ENCODE measurements at places on chromosomes 13 and 19.

DNA sequence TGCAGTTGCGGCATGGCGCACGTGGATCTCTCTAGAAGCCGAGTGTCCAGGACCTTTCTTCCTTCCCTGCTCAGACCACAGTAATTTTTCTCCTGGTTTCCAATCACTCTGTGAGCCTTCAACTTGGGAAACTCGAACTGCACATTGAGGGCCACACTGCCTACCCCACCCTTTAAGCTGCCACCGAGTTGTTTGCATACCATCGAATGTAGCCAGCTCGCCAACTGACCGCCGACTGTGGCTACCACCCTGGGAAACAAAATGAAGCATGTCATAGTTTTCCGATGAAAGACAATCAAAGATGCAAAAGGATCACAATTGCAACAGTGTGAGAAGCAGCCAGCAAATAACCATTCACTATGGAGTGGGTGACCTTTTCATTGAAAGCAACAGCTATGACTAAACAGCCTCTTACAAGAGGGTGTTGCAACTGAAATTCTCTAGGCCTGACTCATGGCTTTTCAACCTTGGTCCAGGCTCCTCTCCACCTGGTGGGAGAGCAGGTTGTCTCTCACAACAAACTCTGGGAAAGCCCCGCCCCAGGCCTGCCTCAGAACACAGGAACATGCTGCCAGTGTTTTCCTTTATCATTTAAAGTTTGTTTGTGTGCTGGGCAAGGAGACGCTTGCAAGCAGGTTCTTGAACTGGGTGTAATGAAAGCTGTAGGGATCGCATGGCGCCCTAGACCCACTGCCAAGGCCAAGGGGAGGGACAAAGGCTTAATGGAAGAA is 141.7 kb upstream of the SERP2 start:
- no peak for DNase-seq

DNA sequence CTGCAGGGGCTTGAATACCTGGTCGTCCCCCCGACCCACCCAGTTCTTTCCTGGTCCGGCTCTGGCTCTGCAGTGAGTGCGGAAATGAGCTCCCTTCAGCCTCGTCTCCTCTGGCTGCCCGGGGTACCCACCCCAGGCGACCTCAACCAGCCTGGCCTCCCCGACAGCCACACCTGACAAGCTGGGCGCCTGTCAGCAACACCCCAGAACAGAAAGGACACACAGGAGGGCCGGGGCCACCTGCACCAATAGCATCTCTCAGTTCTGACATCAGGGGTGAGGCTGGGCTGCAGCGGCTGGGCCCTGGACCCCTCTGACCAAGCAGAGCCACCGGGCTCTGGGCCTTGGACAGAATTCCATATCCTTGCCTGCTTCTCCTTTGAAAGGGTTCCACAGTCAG is 19.7 kb downstream of the SUGP1 start:
- no peak for DNase-seq

GRCh38 chr19:43465468-43466120 is at the start of gene LYPD3:
LYPD3 (minus strand) TSS chr19:43465608; CDS start chr19:43465571, 37 bp downstream.
- DNase-seq, result no peak

- DNase-seq, result no peak
Measured at GRCh38 chr13:35947315-35947714, 183.9 kb downstream of the DCLK1 start.

DNA sequence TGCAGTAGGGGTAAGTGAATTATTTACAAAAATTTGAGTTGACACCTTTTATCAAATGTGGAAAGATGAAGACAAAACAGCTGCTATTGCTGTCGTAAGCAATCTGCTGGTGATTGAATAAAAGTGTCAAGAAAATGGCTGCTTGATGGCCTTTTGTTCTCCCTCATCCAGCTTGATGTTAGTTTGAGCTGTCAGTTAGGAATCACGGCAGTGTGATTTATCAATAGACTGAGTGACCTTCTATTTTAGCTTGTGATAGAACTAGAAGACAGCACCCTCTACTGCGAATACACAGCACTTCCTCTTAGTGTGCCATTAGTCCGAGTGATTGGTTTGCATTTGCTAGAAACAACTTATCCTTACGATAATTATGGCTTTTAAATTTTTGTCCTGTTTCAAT is 76.3 kb downstream of the MZT1 start:
- no peak for DNase-seq

- no peak for DNase-seq
Measured at GRCh38 chr13:24644036-24644435, 36.2 kb upstream of the ATP12A start.

DNA sequence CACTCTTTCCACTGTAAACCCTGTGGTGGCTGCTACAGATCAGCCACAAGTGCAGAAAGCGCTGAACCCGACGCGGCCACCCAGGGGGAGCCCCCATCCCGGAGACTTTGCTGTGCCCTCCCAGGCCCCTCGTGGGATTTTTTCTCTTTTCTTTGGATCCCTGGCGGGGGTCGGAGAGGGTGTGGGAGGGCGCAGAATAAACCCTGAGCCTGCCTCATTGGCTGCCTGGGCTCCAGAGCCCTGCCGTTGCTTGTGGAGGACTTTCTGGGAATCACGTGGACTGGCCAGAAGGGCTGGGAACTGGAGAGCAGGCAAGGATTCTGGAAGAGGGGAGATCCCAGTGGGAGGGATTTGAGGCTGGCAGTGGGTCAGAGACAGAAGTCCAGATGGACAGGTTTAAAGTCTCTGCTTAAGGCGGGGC is 24.9 kb downstream of the GADD45B start:
- no peak for DNase-seq

GRCh38 chr19:17021328-17021727 is 5.3 kb downstream of the CPAMD8 start:
- no peak for DNase-seq

DNA sequence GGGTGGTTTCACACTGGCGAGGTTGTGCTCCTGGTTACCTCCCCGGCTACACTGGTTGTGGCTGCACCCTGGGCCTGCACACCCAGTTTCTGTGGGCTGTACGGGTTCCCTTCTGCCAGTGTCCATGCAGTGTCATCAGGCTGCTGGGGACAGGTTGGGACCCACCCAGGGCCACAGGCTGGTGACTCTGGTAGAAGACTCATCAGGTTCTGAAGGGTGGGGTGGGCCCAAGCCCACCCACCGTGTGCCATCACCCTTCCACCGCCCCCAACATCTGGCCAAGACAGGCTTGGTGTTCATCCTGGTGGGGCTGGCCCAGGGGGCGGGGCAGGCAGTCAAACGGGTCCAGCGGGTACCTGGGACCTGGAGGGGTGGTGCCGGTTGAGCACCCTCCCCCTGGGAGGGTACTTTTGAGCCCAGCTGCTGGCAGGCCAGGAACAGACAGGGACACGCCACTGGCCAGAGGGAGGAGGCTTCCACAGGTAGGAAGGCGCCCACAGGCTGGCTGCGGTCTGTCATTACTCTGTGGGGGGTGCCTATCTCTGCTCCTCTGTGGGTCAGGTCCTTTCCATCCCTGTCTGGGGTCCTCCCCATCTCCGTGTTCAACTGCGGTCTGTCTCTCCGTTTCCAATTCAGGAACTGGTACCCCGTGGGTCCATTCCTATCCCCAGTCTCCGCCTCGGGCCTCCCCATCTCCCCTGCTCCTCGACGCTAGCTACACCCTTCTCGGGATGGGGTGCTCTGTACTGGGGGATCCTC is at the start of gene RNF225:
RNF225 (plus strand) TSS at position 437 of the 759 bp plus-strand sequence. CDS start 434 bp downstream, outside the sequence.
- no peak for DNase-seq

DNA sequence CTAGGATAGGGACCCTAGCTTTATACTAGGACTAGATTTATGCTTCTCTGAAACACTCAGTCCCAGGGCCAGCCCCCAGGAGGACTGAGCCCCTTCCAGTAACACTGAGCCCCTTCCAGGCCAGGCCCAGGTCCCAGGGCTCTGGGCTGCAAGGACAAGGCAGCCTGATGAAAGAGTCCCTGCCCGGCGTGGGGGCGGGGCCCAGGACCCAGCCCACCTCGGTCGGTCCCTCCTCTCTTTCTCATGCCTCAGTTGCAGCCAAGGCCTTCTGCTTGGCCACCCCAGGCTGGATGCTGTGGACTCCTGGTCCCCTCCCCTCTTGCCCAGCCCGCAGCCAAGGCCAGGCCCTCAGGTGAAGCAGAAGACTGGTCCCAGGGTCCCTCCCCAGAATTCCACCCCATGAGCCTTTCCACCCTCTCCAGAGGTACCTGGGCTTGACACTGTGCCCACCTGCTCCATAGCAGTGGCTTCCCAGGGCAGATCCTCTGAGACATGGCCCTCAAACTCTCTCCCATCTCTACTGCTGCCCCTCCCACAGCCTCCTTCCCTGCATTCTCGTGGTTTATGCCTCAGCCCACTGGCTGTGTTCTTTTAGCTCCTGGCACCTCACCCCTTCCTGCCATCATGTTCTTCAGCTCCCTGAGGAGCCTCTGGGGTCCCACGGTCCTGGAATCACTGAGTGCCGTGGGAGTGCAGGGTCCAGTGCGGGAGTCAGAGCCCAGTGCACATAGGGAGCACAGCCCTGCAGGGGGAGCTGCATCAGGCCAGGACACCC is 53.6 kb upstream of the C1QTNF9B start:
- no peak for DNase-seq

- DNase-seq, result no peak
Measured at GRCh38 chr19:11767633-11768133, 883 bp downstream of the ZNF441 start.

- no peak for DNase-seq
Measured at GRCh38 chr13:25677956-25678355, 306.2 kb downstream of the ATP8A2 start.

DNA sequence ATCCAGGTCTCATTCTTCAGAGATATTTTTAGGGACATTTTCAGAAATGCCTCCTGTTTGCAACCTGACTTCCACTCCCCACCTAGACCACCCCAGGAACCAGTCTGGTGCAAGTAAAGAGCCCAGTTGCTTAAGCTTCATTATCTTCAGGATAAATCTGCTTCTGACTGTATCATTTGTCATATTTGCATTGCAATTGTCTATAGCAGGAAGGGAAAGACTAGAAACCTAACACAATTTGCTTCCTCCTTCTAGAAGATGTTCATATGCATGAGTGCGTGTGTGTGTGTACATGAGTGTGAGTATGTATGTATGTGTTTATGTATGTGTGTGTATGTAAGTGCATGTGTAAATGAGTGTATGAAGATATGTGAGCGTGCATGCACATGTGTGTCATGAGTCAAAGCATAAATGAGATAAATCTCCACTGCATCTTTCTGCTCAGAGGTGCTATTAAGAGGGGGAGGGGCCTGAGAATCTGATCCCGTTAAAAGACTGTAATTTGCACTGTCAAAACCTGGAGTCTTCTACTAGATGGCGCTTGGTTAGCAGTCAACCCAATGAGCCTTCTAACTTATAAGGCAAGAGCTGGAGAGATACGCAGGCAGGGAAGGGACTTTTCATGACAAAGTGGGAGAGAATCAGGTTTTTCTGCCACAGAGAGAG is 178.8 kb upstream of the KL start:
- no peak for DNase-seq

- no peak for DNase-seq
Measured at GRCh38 chr13:104616990-104617389, 1550.8 kb upstream of the SLC10A2 start.

DNA sequence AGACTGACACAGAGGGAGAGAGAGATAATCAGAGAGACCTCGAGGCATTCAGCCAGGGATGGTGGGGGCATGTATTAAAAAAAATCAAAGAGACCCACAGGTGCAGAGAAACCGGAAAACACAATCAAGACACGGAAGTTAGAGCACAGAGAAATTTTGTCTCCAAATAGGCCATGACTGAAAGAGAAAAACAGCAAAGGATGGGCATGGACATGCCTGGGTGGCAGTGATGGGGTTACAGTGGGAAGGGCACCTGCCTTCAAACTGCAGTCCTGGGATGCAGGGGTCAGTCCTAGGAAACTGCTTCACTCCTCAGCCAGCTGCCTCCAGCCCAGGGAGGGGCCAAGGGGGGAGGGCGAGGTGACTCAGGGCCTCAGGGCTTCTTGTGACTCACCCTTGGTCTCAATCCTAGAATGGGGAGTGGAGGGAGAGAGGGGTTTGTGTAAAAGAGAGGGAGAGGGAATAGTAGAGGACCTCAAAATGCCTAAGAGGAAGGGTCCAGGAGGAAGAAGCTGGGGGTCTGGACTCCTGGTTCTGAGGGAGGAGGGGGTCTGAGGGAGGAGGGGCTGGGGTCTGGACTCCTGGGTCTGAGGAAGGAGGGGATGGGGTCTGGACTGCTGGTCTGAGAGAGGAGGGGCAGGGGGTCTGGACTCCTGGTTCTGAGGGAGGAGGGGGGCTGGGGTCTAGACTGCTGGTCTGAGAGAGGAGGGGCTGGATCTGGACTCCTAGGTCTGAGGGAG is 3.6 kb upstream of the KCNN4 start:
- no peak for DNase-seq

DNA sequence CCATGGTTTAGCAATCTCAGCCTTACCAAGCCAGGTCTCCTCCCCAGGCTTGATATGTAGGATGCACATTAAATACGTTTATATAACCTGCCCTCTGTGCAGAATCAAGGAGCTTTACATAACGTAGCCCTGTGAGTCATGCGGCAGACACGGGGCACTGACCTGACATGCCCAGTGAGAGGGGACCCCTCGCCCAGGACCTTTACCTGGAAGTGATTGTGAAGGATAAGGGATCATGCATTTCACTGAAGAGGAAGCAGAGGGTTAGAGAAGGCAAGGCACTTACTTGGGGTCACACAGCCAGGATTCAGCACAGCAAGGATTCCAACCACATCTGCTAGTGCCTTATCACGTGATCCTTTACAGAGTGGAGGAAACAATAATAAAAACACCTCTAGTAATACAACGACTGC is 18.9 kb upstream of the FOSB start:
- no peak for DNase-seq

DNA sequence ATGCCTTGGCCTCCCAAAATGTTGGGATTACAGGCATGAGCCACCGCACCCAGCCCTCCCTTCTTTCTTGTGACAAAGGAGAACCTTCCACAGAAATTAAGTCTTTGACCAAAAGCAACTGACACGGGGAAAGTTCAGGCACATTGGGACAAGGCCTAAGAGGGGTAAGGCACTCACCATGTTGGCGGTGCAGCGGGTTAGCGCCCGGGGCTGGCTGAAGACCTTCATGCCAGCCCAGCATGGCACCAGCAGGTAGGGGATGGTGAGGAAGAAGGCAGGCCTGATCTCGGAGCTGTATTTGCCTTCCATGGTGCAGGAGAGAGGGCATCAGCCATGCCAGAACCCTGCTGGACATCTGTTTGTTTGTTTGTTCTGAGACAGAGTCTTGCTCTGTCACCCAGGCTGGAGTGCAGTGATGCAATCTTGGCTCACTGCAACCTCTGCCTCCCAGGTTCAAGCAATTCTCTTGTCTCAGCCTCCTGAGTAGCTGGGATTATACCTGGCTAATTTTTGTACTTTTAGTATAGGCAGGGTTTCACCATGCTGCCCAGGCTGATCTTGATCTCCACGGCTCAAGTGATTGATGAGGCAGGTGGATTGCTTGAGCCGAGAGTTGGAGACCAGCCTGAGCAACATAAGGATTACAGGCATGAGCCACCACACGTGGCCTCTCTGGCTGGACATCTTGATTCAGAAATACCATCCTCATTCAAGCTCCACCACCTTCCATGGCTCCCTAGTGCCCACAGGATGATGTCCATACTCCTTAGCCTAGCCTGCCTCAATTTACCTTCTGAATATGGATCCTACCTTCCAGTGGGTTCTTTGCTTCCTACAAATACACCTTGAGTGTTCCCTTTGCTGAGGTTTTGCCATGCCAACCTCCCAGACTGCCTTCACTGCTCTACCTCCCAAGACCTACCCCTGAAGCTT is 4.4 kb downstream of the TM6SF2 start:
- no peak for DNase-seq

- DNase-seq, result no peak
Measured at GRCh38 chr13:29621051-29621800, 25.7 kb upstream of the SLC7A1 start.

GRCh38 chr19:30169196-30169900 is 202.8 kb upstream of the ZNF536 start:
- DNase-seq, result no peak
